ENCODE measurements at places on chromosomes 16 and 17. TPM values are rescaled to one million over a fixed set of nuclear protein-coding genes. Genes with fewer than 3 reads are reported as not detected.

DNA sequence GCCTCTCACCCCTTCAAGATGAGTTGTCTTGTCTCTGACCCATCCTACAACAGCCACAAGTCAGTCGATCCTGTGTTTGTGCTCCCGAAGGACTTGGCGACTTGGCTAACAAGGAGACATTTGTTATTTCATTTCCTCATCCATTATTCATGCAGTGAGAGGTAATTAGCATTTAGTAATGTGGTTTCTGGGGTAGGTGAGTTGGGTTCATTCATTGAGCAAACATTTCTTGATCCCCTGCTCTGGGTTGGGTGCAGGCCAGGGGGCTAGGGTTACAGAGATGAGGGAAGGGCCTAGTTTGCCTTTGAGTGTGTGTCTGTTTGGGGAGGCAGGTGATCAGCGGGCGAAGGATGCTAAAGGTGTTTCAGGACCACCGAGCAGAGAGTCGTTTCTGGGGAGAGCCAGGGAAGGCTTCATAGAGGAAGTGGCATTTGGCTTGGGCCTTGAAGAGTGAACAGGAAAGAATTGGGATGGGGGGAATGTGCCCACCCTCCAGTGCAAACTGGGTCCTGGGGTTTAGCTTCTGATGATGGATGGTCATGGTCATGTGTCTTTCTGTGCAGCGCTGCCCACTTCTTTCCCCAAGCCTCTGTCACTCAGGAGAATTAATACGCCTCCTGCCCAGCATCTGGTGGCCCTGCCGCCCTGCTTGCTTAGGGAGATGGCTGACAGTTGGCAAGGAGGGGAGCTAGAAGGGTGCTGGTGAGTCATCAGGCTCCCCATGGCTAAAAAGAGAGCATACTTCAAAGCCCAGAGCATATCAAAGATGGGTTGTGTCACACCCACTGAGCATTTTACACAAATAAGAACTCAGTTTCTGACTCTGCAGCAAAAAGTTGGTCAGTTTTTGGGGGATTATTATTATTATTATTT lies 38.5 kb downstream of the MSI2 start:
- peaks cover 46% of the 10 kb centered on the region for H3K4me1 ChIP-seq
- H3K4me3 ChIP-seq, result peak overlapping the region; percentile 76
- peaks cover 4% of the 10 kb centered on the region for H3K27me3 ChIP-seq
- peak; percentile 23 for DNase-seq
- peak overlapping the region; percentile 89 for H3K27ac ChIP-seq

GRCh38 chr17:76538281-76538931 lies 897 bp upstream of the CYGB start:
- H3K4me3 ChIP-seq, result no peak overlapping the region
- H3K27me3 ChIP-seq, result peaks cover 24% of the 10 kb centered on the region
- H3K4me1 ChIP-seq, result peaks cover 13% of the 10 kb centered on the region
- no peaks in the 10 kb centered on the region for H3K36me3 ChIP-seq

GRCh38 chr17:17564896-17565295 lies 26.6 kb downstream of the PEMT start:
- H3K4me3 ChIP-seq, result no peak overlapping the region
- no peak for DNase-seq
- no peaks in the 10 kb centered on the region for H3K4me1 ChIP-seq
- no peak overlapping the region for H3K27ac ChIP-seq
- H3K27me3 ChIP-seq, result peaks cover 3% of the 10 kb centered on the region

The IKZF3 gene
- not detected for total RNA-seq

The NETO2 gene
- 10.2 TPM for total RNA-seq

The GP2 gene
- not detected for total RNA-seq

The NQO1 gene
- total RNA-seq, result 248 TPM

GRCh38 chr17:7107795-7108559 lies 6.6 kb downstream of the ASGR2 start:
- H3K4me1 ChIP-seq, result no peaks in the 10 kb centered on the region
- H3K27ac ChIP-seq, result no peak overlapping the region
- peaks cover 20% of the 10 kb centered on the region for H3K27me3 ChIP-seq
- H3K36me3 ChIP-seq, result no peaks in the 10 kb centered on the region
- no peak overlapping the region for H3K4me3 ChIP-seq

DNA sequence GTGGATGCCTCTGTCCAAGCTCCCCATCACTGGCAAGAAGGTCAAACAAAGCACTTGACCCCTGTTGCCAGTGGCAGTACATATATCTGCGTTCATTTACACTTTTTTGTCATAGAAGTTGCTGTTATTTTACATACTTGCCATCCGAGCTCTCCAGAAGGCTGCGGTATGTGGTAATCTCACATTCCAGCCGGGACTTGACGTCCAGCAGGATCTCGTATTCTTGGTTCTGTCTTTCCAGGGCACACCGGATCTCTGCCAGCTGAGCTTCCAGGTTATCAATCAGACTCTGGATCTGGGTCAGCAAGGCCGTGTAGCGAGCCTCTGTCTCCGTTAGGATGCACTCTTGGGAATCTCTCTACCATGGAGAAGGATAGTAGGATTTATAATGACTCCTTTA lies 6.6 kb downstream of the KRT39 start:
- H3K27me3 ChIP-seq, result no peaks in the 10 kb centered on the region
- H3K4me3 ChIP-seq, result no peak overlapping the region
- DNase-seq, result no peak

The TACO1 gene
- total RNA-seq, result 26.5 TPM

DNA sequence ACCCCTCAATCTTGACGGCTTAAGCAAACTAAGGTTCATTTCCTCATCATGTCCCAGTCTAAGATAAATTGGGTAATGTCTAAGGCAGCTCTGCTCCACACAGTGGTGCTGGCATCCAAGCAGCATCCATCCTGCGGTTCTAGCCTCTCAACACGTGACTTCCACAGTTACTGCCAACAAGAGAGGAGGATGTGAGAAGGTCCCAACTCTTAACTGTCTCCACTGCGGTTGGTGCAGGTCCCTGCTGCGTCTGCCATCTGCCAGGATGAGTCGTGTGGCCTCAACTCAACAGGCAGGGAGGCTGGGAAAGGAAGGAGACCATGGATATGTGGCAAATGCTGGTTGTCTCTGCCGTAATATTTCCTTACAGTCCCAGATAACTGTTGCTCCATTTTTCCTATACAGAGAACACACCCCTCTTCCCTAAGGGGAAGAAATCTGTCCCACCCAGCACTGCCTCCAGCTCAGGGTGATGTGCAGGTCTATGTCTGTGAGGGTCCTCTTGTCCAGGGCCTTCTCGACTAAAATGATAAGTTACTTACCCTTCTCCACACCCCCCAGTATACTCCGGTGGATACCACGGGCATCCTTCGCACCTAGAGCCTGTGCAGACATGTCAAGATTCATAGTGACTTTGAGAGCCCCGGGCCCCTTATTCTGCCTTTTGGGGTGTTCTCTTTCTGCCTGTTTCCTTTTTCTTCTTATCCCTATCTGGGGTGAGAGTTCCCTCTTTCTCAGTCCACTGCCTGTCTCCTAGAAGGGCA lies 64.7 kb downstream of the KCNJ18 start:
- peaks cover 2% of the 10 kb centered on the region for H3K27me3 ChIP-seq
- no peak overlapping the region for H3K4me3 ChIP-seq
- H3K4me1 ChIP-seq, result no peaks in the 10 kb centered on the region
- no peaks in the 10 kb centered on the region for H3K36me3 ChIP-seq
- no peak for DNase-seq
- H3K27ac ChIP-seq, result no peak overlapping the region

The ZMYND15 gene
- not detected for total RNA-seq

- H3K27me3 ChIP-seq, result peaks cover 3% of the 10 kb centered on the region
- peaks cover 34% of the 10 kb centered on the region for H3K4me1 ChIP-seq
- no peak overlapping the region for H3K4me3 ChIP-seq
- DNase-seq, result no peak
Measured at GRCh38 chr17:45384047-45384788, 48.5 kb downstream of the ARHGAP27 start.

- peaks cover 48% of the 10 kb centered on the region for H3K36me3 ChIP-seq
- H3K4me3 ChIP-seq, result peak overlapping the region; percentile 95
- DNase-seq, result no peak
- peaks cover 4% of the 10 kb centered on the region for H3K27me3 ChIP-seq
- H3K27ac ChIP-seq, result peak overlapping the region; percentile 97
Measured at GRCh38 chr16:3234543-3234856, 458 bp downstream of the ZNF200 start.

- H3K4me3 ChIP-seq, result no peak overlapping the region
- no peak overlapping the region for H3K27ac ChIP-seq
- peaks cover 17% of the 10 kb centered on the region for H3K36me3 ChIP-seq
- DNase-seq, result peak; percentile 27
- no peaks in the 10 kb centered on the region for H3K27me3 ChIP-seq
Measured at GRCh38 chr16:24771132-24771778, 41.8 kb downstream of the TNRC6A start.

- H3K4me1 ChIP-seq, result no peaks in the 10 kb centered on the region
- DNase-seq, result no peak
- no peak overlapping the region for H3K27ac ChIP-seq
Measured at GRCh38 chr16:56584276-56584675, 5.1 kb upstream of the MT3 start.

GRCh38 chr17:35807371-35808144 lies 1.7 kb upstream of the TAF15 start:
- H3K4me3 ChIP-seq, result peak overlapping the region; percentile 98
- peaks cover 44% of the 10 kb centered on the region for H3K4me1 ChIP-seq
- no peaks in the 10 kb centered on the region for H3K27me3 ChIP-seq
- peak overlapping the region; percentile 98 for H3K27ac ChIP-seq
- H3K36me3 ChIP-seq, result peaks cover 6% of the 10 kb centered on the region

- no peaks in the 10 kb centered on the region for H3K36me3 ChIP-seq
- H3K4me3 ChIP-seq, result no peak overlapping the region
- H3K4me1 ChIP-seq, result peaks cover 21% of the 10 kb centered on the region
- no peaks in the 10 kb centered on the region for H3K27me3 ChIP-seq
- DNase-seq, result no peak
Measured at GRCh38 chr17:70098030-70098429, 23.0 kb downstream of the KCNJ16 start.

DNA sequence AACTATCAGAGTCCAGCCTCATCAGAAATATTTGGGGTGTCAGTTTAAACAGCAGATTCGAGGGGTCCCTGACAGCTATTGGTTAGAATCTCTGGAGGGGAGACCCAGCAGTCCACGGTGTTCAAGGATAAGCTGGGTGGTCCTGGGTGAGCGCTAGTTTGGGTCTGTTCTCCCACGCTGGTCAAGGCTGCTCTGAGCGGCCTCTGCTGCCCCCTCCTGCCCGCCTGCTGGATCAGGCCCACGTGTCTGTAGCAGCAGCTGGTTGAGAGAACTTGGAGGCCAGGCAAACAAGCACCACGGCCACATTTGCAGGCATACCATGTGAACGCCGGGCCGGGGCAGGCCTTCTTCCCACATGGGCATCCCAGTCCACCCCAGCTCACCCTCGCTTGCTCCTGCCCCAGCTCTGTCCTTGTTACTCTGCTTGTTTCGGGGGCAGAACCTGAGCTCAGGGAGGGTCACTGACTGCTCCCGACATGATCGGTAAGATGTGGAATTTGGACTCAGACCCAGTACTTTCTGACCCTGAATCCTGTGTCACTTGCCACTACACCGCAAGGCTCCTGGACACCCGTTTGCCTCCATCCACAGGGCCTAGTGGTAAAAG lies 7.4 kb downstream of the FOXF1 start:
- no peak overlapping the region for H3K4me3 ChIP-seq
- H3K27ac ChIP-seq, result no peak overlapping the region
- H3K27me3 ChIP-seq, result peaks cover 13% of the 10 kb centered on the region
- H3K36me3 ChIP-seq, result peaks cover 25% of the 10 kb centered on the region
- peaks cover 46% of the 10 kb centered on the region for H3K4me1 ChIP-seq

DNA sequence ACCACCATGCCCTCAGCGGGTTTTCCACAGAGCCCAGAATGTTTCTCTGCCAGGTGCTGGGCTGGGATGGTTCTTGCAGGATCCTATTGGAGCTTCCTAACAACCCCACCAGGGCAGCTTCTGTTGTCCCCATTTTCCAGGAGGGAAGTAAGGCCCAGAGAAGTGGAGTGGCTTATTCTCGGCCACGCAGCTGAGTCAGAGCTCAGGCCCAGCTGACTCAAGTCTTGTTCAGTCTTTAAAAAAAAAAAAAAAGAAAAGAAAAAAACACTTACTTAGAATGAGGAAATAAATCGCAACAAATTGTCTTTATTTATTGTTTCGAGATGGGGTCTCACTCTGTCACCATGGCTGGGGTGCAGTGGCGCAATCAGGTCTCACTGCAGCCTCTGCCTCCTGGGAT lies 413.0 kb downstream of the CPPED1 start:
- H3K36me3 ChIP-seq, result peaks cover 23% of the 10 kb centered on the region
- peak overlapping the region; percentile 41 for H3K27ac ChIP-seq
- peaks cover 57% of the 10 kb centered on the region for H3K4me1 ChIP-seq
- no peak overlapping the region for H3K4me3 ChIP-seq
- peak; percentile 26 for DNase-seq

The LUC7L gene
- 40.0 TPM for total RNA-seq

- H3K36me3 ChIP-seq, result no peaks in the 10 kb centered on the region
- peaks cover 9% of the 10 kb centered on the region for H3K27me3 ChIP-seq
- no peak for DNase-seq
Measured at GRCh38 chr16:68656751-68657150, 11.6 kb downstream of the CDH3 start.

DNA sequence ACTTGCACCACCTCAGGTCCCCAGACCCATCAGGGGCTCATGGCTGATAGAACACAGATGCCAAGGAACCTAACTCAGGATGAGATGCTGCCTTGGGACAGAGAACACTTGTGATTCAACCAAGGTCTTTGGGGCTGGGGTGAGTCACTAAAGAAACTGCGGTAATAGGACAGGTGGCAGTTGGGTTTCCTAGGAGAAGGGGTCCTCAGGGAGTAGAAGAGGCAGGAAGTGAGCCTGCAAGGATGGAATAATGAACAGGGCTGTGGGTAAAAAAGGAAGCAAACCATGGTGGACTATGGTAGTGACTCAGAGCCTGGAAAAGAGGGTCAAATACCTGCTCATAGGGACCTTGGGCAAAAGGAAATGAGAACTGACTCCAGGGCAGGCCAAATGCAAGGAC lies 6.5 kb upstream of the PNPO start:
- no peak overlapping the region for H3K4me3 ChIP-seq
- peaks cover 45% of the 10 kb centered on the region for H3K4me1 ChIP-seq
- DNase-seq, result peak; percentile 23
- no peaks in the 10 kb centered on the region for H3K27me3 ChIP-seq

The TXNL4B gene
- 8.6 TPM for total RNA-seq

The PITPNM3 gene
- total RNA-seq, result 0.87 TPM

DNA sequence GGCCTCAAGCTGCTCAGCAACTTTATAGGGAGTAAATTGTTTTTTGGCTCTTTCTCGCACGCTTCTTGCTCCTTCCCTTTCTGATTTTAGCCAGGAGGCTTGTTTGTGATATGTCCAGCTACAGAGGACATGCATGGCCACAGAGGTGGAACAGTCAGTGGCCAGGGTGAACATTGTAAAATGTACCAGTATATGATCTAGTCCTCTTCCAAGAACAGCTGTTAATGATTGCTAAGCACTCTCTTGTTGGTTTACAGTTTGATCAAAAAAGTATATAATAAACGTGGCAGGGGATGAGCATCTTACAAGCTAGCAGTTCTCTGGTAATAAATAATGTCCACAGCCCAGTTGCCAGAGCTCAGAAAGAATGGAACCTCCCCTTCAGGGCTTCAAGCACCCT lies 461.7 kb upstream of the DYNLRB2 start:
- H3K27ac ChIP-seq, result no peak overlapping the region
- no peak for DNase-seq
- no peak overlapping the region for H3K4me3 ChIP-seq
- H3K27me3 ChIP-seq, result peaks cover 7% of the 10 kb centered on the region
- H3K4me1 ChIP-seq, result no peaks in the 10 kb centered on the region
- H3K36me3 ChIP-seq, result no peaks in the 10 kb centered on the region

Measured in HFFc6 (cell line).